T-cell (primary cell): ENCODE measurements at places on chromosomes 2 and 18. TPM values are rescaled to one million over a fixed set of nuclear protein-coding genes. Genes with fewer than 3 reads are reported as not detected.

Gene ST8SIA3
- total RNA-seq = not detected

DNA sequence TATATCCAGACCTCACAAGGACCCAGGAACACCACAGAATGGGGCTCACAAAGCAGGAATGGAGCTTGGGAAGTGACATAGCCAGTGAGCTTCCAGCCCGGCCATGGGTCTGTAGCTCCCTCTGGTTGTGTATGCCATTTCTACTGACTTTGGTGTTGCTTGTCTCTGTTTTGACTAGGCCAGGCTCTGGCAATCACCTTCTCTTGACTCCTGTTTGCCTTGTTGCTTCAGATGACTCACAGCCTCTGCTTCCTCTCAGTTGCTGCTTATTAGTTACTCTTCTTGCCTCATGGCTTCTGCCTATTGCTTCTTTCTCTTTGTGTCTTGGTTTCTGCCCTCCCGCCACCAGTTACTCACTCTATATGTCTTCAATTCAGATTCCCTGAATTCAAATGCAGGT, 15.8 kb upstream of the IER3IP1 start:
- DNase-seq = no peak
- no peaks in the 10 kb centered on the region for H3K4me1 ChIP-seq
- H3K36me3 ChIP-seq = no peaks in the 10 kb centered on the region
- no peak overlapping the region for H3K27ac ChIP-seq

Gene NHEJ1
- 18.2 TPM for total RNA-seq

Gene IL36B
- not detected for total RNA-seq

DNA sequence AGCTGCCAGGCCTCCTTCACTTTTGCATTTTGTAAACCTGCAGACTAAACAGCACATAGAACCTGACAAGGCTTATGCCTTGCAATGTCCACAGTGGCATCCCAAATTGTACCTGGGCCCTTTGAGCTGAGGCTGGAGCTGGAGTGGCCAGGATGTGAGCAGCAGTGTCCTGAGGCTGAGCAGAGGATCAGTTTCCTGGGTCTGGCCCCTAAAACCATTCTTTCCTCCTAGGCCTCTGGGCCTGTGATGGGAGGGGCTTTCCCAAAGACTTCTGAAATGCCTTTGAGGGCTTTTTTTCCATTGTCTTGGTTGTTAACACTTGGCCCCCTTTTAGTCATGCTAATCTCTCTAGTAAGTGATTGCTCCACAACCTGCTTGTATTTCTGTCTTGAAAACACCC, 32.8 kb downstream of the FSIP2 start:
- H3K4me3 ChIP-seq = no peak overlapping the region
- H3K27me3 ChIP-seq = no peaks in the 10 kb centered on the region
- H3K36me3 ChIP-seq = no peaks in the 10 kb centered on the region
- no peak overlapping the region for H3K27ac ChIP-seq
- H3K4me1 ChIP-seq = no peaks in the 10 kb centered on the region
